ENCODE measurements at places on chromosomes 1 and 21.

DNA sequence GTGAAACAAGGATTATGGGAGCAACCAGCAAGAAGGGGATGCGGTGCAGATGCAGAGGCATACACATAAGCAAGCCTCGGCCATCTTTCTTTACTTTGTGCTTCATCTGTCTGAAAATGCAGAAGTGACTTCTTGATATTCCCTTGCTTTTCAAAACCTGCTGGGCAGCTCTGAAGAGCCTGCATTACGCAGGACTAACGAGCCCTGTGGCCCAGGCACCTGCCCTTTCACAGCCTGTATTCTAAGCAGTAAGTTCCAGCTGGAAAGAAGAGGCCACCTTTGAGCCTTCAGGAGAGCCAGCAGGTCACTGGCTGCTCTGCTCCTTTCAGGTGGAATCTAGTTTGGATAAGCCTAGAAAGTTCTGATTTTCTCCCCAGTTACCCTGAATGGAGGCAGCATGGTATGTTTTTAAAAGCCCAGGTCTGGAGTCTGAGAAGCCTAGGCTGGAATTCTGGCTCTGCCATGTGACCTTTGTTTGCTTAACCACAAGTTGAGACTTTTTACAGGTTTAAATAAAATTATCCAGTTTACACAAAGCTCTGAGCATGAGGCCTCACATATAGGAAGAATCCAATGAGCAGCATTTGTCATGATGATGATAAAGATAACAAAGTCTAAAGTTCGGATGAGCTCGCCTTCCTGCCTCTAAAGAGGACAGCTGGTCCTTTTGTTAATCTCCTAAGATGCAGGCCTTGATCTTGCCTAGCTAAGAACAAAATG lies 122.9 kb downstream of the UBR4 start:
- DNase-seq: no peak

GRCh38 chr1:218945050-218945449 lies 228.6 kb upstream of the LYPLAL1 start:
- DNase-seq: peak; percentile 69

DNA sequence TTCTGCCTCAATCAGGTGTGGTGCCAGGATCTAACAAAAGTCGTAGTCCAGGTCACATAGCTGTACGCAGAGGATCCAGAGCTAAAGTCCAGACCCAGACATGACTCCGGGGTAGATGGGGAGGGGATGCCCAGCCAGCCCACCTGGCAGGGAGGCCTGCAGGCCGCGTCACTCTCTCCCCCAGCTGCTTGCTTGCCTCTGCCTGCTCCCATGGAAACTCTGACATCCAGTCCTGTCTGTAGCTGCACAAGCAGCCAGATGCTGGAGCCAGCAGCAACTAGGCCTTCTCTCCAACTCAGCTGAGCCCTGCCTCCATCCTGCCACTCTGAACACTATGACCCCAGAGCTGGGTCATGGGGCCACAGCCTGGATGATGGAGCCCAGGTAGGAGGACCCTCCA lies 8.1 kb downstream of the COL8A2 start:
- no peak for DNase-seq

- peak; percentile 79 for DNase-seq
These were observed 209.1 kb upstream of the ZP4 start for GRCh38 chr1:238099871-238100270.

- DNase-seq: no peak
These were observed 17.5 kb downstream of the CAP1 start for GRCh38 chr1:40058097-40058452.

DNA sequence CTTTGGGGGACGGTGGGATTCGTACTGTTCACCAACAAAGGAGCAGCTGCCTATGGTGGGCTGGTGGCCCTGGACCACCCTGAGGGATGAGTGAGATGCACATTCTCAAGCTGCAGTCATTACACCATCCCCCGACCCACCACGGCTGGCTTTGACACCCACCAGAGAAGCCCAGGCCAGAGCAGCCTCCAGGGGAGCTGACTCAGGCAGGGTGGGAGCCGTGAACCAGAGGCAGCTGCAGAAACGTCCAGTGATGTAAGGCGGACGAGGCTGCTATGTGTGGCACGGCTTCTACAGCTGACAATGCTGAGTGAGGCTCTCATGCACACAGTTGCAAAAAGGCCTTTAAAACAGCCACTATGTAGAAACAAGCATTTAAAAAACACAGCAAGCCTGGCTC lies 40.1 kb downstream of the CHAF1B start:
- peak; percentile 28 for DNase-seq

- peak; percentile 24 for DNase-seq
These were observed 24.4 kb downstream of the TMCO4 start for GRCh38 chr1:19775317-19775716.

DNA sequence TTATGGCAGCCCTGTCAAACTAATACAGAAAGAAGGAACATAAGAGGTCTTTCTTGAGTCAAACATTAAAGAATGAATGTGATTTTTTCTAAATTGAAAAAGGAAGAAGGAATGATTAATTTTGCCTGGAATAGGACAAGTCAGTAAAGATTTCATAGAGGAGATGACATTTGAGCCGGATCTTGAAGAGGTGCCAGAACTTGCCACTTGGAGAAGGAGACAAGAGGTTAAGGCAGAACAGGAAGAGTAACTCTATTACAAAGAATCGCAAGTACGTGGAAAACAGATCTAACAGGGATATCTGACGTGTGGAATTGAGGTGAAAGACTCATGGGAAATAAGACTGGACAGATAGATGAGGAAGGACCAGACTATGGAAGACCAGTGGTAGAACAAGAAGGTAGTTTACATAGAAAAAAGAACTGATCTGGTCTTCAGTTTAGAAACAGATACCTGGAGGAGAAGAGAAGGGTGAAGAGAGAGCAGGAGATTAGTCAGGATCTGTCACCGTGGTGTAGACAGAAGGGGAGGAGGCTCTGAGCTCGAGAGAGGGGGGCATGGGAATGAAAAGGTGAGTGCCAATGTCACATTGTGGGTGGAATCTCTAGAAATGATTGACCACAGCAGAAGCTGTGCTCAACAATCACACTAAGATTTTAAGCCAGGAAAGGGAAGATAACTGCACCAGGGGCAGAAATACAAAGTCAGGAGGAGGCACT lies 32.5 kb downstream of the RHOU start:
- no peak for DNase-seq

DNA sequence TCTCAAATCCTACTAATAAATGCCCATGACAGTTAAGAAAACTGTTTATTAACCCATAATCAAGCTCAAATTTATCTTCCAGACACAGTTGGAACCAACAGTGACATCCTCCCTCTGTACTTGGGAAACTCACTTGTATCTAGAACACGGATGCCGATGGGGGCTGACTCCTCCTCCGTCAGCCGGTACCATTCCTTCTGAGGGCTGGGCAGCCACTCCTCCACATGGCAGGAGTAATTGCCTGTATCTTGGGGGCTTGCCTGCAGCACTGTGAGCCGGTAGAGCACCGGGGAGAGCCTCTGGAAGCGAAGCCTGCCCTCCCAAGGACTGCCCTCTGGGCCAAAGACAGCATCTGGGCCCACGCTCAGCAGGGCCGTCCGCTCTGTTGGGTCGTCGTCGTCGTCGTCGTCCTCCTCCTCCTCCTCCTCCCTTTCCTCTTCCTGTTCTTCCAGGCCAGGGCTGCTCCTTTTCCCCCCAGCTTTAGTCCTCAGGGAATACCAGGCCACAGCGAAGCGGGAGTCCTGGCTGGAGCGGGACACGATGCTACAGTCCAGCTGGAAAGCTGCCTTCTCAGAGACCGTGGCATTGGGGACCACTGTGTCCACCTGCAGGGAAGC lies 8.5 kb upstream of the CD58 start:
- no peak for DNase-seq

DNA sequence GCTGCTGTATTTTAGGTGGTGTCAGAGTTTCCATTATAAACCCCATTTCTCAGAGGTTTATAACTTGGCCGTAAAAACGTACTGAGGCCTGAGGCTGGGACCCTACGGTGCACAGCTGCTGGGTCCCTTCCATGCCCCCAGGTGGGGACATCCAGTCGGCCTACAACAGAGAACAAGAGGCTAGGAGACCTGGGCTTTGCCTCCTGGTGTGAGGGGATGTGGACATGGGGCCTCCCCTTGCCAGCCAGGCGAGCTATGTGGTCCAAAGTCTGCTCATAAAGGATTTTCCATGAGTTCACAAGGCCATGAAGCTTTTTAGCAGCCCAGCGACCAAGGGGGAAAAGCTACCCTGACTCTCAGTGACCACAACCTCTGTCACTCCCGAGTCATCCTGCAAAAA lies 261.5 kb upstream of the VAMP3 start:
- DNase-seq: no peak

DNA sequence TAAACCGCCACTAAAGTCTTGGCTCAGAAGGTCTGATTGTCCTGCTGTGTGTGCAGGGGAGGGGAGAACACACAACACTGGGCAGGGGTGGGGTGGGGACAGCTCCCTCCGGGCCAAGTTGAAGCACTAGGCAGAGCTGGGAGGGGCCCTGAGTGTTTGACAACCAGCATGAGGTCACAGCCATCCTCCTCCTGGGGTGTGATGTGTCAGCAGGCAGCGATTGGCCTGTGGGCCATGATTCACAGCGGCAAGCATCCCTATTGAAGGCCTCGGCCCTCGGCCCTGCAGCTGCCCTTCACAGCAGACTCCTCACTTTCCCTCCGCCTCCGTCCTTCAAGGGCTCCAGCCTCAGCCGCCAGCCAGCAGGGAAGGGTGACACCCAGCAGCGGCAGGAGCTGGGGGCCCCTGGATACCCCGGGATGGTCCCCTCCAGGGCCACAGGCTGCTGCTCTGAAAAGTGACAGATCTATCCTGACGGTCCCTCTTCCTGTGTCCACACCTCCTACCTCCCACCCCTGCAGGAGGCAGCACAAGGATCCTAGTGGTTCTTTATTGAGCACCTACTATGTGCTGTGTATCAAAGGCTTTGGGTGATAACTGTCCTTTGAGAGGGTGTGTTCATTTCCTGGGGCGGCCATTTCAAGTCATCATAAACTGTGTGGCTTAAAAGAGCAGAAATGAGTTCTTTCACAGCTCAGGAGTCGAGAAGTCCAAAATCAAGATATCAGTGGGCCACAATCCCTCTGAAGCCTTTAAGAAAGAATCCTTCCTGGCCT lies 66.0 kb upstream of the SLC25A33 start:
- peak; percentile 93 for DNase-seq

- peak; percentile 58 for DNase-seq
These were observed 214.9 kb downstream of the HLX start for GRCh38 chr1:221093903-221094791.

DNA sequence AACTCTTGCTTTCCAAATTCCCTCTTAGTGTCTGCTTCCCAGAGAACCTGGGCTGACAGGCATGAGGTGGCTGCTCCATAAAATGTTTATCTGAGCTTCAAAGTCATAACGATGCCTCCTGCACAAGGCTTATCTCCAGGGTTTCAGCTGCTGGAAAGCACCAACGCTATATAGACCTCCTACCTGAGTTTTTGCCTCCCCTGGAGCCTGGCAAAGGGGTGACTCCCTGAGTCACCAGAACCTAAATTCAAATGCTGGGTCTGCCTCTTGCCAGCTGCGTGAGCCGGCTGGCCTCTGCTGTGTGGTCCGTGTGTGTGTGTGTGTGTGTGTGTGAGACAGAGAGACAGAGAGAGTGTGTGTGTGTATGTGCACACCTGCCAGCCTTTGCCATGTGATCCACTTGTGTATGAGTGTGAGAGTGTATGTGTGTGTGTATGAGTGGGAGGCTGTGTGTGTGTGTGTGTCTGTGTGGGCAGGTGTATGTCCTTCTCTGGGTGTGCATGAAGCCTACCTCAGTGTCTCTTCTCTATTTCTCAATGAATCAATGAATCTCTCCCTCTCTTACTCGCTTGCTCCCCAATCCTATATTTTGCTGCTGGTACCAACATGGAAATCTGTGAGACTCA lies 714.9 kb downstream of the MATN1 start:
- DNase-seq: no peak

DNA sequence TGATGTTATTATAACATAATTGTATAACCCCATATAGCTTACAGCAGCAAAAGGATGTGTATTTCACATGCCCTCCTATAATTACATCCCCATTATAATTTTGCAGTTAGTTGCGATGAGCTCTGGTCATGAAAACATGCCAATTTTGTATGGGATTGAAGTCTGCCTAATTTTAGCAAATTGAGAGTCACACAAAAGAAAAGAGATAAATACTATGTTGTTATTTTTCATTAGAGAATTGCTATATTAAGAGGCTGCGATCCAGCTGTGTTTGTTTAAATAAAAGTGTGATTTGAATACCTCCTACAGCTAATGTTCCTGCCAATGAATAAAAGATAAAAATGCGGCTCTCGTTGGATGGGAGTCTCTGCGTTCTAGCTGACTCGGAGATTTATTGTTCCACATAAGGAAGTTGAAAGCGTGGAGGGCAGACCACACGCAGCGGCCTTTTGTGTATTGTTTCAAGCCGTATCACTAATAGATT lies 461.0 kb upstream of the NFIA start:
- no peak for DNase-seq

DNA sequence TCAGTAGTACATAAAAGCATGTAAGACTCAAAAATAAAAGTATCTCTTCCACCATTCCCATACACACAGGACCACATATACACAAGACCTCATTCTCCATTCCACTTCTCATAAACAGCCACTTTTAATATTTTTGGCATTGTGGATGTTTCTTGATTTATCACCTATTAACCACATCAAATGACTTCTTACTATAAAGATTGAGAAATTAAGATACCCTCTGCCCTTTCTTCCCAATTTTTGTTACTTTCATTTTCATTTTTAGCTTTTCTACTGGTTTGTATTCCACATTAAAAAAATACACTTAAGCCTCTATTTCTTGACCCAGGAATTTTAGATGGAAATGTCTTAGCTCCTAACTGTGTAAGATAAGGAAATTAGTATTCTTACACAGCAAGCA lies 22.8 kb downstream of the AKT3 start:
- DNase-seq: no peak
